ENCODE measurements at places on chromosomes 3 and 15.

DNA sequence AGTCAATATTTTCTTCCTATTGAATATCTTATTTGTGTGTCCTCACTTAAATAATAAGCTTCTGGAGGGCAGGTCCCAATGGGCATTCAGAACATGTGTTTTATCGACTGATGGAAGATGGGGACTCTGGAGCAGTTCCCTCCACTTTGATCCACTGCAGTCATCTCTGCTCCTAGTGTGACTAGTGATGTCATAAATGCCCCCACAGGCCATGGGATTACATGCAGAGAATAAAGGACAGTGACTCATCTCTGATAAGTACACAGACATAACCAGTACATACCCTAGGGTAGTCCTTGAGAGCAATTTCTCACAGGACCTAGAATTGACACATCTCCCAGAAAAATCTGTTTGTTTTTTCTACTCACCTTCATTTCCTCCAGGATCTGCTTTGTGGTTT, 49.4 kb upstream of the FMN1 start:
- DNase-seq: peak; percentile 66

- no peak for DNase-seq
Observed at GRCh38 chr3:38519651-38520050, 23.5 kb downstream of the EXOG start.

DNA sequence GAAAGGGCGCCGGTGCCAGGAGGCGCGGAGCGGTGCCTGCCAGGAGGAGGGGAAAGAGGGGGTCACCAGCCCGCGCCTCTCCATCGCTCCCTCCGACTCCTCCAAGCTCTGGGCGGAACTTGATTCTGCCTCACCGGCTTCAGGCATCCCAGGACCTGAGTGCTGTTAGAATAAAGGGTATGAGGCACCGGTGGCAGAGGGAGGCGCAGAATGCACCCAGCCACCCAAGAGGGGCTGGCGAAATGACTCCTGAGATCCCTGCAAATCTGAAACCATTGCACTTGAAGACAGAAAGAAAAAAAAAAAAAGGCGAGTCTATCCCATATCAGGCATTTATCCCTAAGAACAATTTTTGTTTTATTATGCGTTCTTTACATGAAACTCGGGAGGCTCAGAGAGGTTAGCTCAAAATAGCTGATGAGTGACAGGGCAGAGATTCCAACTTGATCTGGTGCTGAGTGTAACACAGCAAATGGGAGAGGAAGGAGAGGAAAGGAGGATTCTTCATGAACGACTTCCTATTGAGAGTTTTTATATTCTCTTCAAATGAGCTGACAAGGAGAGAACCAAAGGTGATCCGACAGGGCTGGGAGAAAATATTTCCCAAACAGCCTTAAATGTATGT, 157.0 kb upstream of the FRMD4B start:
- DNase-seq: no peak

- DNase-seq: no peak
Observed at GRCh38 chr15:78617516-78617915, 3.3 kb downstream of the CHRNA3 start.

GRCh38 chr15:89776274-89777072, at the start of gene MESP2:
Gene MESP2, plus strand, starts transcription at chr15:89776332. Its CDS starts 26 bp downstream, at chr15:89776358.
- peak; percentile 91 for DNase-seq

DNA sequence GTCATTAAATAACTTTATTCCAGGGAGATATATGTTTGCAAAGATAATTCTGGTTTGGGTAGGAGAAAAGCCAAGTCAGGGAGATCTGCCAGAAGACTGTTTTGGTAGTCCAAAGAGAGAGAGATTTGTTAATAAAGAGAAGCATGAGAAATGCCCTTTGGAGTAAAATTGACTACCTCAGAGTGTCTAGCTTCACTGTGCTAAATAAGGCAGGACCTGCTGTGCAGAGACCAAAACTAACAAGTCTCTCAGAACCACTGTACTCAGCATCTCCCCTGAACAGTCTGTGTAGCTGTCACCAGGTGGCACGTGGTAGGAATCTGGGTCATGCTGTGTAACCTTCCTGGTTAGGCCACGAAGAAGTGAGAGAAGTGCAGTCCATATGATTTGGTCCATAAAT, 31.6 kb upstream of the SLC35G2 start:
- DNase-seq: peak; percentile 22

DNA sequence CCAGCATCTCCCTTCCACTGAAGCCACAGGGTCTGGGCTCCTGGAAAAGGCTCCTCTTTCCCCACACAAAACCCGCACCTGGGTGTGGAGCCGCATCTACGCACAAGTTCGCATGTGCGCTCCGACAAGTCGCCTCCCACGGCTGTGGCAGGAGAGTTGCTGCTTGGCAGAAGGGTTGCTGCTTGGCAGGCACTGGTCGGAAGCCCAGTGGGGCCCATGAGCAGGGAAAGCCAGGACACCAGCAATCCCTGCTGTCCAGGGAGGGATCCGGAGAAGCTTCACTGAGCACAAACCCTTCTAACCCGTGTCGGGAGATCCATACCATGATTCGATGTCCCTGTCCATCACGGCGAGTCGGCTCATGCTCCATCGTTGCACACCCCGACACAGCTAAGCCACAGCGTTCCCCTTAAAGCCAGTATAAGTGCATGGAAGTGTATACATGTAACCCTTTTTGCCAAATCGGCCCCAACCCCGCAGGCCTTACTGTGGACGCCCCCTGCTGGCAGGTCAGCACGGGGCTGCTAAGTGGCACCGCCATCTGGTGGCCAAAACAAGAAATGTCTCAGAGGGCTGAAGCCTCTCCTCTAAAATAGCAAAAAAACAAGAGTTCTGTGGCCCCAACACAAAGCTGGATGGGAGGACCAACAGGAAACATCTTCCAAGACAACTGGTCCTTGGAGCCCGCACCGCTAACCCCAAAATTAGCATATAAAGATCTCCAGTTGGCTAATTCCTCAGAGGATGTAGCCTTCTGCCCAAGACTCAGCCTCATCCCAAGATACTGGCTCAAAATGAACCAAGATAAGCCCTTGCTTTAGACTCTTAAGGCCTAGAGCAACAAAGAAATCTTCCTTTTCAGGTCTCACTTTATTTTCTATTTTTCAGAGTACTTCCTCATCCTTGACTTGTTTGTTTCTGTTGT, 8.3 kb downstream of the ANKRD63 start:
- DNase-seq: peak; percentile 94

- no peak for DNase-seq
Observed at GRCh38 chr15:68152342-68152741, 52.8 kb downstream of the CALML4 start.

- no peak for DNase-seq
Observed at GRCh38 chr3:53629402-53629723, 135.0 kb downstream of the CACNA1D start.

- no peak for DNase-seq
Observed at GRCh38 chr15:83809345-83809744, 155.4 kb downstream of the ADAMTSL3 start.

- no peak for DNase-seq
Observed at GRCh38 chr15:99105514-99106341, 848 bp downstream of the SYNM start.

All from suppressor macrophage treated with lipopolysaccharide for 1 hour (primary cell).